Stimulated activated CD4-positive, alpha-beta T cell treated with anti-CD3 and anti-CD28 coated beads, TNF-alpha, amount 100 ng/mL, for 4 hours (primary cell): ENCODE measurements at places on chromosomes 11 and 22.
A peak's percentile ranks its signal among the peaks of the same experiment; 100 is the strongest.

- no peak for DNase-seq
Measured at GRCh38 chr22:36419177-36419911, 31.6 kb upstream of the MYH9 start.

- no peak for DNase-seq
Measured at GRCh38 chr11:33067294-33067693, 27.9 kb downstream of the TCP11L1 start.

- DNase-seq: no peak
Measured at GRCh38 chr11:38547462-38547861, 1949.4 kb upstream of the RAG2 start.

- peak; percentile 27 for DNase-seq
Measured at GRCh38 chr11:118791961-118792569, 1.1 kb upstream of the DDX6 start.

DNA sequence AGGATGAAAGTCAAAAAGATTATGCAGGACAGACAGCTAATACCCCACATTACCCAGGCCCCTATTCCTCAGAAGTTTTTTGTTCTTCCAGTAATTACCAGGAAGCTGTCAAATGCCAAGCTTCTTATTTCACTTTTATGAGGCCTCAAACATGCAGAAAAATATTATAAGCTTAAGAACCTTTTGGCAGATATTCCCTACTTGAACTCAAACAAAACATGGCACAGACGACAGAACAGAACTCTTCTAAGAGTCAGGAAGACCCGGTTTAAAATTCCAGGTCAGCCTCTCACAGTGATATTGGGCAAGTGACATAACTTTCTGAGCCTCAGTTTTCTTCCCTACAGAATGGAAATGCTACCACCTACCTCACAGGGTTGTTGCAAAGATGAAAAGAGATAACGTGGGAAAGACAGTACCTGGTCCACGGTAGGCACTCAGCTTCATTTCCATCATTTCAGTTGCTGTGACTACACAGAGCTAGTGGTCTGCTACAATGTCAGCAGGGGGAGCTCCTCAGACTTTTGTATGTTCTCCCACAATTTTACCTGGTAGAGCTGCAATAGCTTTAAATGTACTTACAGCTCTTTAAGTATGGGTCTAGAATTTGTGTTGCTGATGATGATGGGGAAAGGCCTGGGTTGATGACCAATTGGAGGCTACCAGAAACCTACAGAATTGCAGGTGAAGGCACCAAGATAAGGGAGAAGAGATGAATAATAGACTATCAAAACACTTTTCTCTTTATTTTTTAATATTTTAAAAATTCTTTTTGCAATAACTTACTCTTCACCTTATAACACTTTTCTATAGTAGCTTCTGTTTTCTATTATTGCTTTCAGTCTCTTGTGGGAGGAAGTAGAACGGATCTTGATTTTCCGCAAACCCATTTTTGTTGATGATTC is 98.3 kb upstream of the CHRM4 start:
- DNase-seq: peak; percentile 1

DNA sequence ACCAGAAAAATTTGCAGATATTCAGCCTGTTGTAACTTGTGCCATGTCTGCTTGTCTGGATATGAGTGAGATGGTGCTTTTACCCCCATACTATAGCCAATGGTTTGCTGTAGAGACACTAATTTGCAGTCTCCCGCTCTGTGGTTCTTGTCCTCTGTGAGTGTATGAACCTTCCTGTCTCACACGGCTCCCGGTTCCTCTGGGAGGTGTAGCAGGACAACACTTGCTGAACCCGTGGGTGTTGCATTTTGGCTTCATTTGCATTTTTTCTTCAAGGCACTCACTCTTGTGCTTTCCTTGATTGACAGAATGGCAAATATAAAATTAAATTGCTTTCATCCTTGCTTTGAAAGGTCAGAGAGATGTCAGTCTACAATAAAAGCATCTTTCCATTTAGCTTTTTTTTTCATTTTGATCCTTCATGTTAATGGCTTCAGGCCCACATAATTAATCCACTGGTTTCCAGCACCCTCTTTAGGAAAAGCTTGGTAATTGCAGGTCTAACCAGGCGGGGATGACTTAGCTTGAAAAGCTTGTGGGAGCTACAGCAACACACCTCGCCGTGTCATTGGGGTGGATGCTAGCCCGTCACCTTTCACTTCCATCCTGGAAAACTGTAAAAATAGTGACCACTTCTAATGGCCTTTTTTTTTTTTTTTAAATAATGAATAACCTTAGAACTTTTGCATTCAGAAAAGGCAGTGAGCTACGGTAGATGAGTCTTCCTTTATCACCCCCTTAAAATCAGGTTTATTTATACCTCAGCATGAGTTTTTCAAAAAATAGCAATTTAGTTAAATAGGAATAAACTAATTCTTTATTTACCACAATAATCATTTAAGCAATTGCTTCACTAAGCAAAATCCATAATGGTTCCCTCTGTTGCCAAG is 27.4 kb upstream of the ST14 start:
- DNase-seq: peak; percentile 16

GRCh38 chr11:108497317-108498045 is 703 bp downstream of the POGLUT3 start:
- DNase-seq: peak; percentile 41

DNA sequence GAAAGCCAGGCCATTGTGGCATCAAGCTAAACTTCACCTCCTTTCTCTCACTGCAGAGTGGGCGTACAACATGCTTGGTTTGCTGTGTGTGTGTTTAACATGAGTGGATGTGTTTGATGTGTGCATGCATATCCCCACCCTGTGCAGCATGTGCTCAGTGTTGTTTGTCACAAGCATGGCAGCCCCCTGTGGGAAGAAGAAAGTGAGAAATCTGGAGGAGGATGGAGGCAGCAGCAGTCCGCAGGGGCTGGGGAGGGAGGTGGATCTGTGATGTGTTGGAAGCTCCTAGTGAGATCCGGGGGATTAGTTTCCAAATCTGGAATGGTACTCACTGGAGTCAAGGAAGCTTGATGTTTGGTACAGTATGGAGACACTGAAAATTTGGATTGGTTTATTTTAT is 24.1 kb upstream of the CCDC134 start:
- no peak for DNase-seq

DNA sequence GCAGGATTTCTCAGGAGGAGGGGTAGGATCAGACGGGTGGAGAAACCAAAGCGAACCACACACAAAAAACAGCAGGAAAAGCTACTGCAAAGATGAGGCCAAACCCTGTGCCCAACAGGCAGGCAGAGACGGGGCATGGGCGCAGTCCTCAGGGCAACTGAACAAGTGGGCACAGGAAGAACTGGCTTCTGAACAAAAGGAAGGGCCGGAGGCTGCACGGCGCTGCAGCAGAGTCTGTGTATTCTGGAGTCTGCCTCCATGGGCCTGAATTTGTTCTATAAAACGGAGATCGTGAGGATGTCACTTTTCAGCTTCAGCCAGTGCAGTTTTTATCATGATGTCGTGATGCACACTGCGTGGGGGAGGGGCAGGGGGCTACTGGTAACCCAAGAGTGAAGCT is 1026.0 kb downstream of the TBC1D22A start:
- DNase-seq: no peak

DNA sequence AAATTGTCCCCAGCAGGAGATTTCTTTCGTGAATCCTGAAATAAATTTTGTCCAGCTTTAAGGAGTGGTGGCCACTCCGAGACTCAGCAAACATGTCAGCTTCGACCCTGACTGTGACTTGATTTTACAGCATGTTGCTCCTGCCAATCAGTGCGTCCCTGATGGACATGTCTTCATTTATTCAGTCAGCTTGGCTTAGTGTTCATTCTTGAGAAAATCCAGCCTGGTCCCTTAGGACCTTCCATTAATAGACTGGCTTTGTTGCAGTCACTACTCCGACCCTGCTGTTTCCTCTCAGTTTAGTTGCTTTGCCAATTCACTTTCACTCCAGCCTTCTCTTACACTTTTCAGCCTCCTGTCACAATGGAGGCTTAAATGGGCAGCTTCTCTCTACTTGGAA is 30.5 kb downstream of the TMPRSS5 start:
- no peak for DNase-seq

- DNase-seq: no peak
Measured at GRCh38 chr22:17581631-17582030, 18.3 kb downstream of the SLC25A18 start.

- no peak for DNase-seq
Measured at GRCh38 chr11:12064136-12064953, 46.0 kb upstream of the MICAL2 start.

DNA sequence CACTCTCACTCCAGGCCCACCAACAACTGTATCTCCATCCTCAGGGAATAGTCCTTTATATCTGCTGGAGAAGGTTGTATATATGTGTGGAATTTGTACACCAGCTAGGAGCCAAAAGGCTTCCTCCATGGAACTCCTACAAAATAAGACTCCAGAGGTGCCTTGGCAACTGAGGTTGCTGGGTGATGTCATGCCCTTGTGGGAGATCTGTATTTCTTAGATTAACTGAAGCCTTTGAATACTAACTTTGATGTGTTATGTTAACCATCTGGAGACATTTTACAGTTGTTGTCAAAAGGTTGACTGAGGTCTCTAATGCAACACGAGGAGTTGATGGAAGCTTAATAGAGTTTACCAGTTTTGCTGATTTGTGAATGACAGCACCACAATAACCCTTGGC is 139.5 kb upstream of the TTC12 start:
- no peak for DNase-seq

DNA sequence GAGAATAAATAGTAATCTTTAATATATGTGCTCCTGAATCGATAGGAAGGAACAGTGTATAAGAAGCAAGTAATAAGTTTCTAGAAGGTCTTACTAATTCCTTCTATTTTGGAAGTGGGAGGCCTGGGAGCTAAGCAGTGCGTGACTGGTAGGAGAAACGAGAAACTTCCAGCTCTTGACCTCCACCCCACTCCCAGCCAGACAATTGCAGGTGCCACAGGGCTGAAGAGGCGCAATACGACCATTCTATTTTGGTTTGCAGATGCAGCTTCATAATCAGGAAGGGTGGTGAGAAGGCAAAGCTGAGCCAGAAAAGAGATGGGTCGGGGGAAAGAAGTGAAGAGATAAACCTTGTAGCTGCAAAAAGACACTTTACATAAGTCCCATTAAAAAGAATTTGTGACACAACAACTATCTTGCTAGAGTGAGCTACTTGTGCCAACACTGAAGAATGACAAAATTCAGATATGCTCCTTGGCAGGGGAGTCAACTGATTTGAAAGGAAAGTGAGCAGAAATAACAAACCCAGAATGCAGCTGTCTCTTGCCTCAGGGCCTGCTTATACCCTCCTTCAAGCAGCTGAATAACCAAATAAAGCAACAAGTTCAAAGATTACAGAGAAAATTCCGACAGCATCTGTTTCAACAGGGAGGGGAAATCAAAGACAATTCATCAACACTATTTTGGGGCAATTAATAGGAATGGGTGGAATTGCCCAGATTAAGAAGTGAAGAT is 35.1 kb downstream of the GRIA4 start:
- DNase-seq: no peak

DNA sequence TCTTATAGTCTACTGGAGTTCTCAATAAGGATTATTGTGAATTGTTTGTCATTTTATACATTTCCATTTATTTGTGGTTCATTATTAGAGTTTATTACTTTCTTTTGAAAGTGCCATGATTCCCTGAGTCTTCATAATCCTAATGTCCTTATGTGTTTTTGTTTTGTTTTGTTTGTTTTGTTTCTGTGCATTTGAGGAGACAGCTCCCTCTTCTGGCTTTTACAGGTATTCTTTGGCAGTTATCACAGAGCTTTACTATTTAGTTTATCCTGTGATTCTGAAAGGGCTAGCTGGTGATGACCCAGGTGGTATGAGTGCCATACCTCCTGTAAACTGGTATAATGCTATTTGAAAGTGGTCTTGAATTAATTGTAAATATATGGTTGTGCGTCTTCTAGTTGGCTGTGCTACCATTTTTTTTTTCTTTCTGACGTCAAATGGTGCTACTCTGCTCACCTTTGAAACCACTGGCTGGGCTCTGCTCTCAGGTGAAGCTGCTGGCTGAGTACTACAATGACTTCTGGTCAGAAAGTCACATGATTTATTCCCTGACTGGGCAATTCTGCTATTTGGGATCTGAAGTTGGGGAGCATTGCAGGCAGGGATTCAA is 751.2 kb downstream of the JRKL start:
- no peak for DNase-seq

DNA sequence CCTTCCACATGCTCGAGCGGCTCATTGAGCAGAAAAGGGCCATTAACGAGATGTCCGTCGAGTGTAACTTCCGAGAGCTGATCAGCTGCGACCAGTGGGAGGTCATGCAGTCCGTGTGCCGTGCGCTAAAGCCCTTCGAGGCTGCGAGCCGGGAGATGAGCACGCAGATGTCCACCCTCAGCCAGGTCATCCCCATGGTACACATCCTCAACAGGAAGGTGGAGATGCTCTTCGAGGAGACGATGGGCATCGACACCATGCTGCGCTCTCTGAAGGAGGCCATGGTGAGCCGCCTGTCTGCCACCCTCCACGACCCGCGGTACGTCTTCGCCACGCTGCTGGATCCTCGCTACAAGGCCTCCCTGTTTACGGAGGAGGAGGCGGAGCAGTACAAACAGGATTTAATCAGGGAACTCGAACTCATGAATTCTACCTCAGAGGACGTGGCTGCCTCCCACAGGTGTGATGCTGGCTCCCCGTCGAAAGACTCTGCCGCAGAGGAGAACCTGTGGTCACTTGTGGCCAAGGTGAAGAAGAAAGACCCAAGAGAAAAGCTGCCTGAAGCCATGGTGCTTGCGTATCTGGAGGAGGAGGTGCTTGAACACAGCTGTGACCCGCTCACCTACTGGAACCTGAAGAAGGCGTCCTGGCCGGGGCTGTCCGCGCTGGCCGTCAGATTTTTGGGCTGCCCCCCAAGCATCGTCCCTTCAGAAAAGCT is 31.7 kb downstream of the ALG12 start:
- no peak for DNase-seq

DNA sequence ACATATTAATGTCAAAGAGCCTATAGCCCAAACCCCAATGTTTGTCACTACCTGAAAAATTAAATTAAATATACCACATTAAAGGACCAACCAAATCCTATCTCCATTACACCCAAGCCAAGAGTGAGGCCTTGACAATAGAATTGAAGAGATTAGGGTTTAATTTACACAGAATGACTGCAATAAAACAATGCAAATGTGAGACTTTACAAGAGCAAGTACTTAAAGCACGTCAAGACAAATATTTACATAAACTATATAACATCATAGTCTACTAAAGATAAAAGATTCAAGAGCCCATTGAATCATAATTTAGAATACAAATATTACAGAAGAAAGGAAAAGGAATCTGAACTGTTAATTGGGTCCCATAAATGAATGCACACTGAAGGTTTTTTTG is 85.6 kb downstream of the CADM1 start:
- no peak for DNase-seq

GRCh38 chr11:66432597-66432996 is 6.1 kb downstream of the MRPL11 start:
- no peak for DNase-seq

DNA sequence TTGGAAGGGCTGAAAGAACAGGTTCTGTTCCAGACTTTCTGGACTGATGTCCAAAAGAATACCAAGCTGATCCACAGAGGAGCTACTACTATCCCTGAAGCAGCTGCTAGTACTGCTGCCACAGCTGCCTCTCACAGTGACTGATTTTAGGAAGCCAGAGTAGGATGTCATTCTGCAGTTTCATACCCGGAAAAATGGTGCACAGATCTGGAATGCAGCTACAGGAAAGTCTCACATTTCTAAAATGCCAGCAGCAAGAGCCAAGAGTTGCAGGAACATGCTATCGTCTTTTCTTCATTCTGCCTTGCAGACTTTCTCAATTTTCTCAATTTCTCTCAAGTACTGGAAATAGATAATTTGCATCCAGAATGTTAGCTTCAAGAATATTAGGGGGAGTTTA is 19.4 kb upstream of the CCDC179 start:
- DNase-seq: no peak

GRCh38 chr11:68212421-68213134 is 518 bp downstream of the KMT5B start:
- peak; percentile 27 for DNase-seq

- no peak for DNase-seq
Measured at GRCh38 chr22:36684841-36685240, 18.7 kb downstream of the CACNG2 start.
